ENCODE measurements at places on chromosomes 7 and 10. TPM values are rescaled to one million over a fixed set of nuclear protein-coding genes. Genes with fewer than 3 reads are reported as not detected.

DNA sequence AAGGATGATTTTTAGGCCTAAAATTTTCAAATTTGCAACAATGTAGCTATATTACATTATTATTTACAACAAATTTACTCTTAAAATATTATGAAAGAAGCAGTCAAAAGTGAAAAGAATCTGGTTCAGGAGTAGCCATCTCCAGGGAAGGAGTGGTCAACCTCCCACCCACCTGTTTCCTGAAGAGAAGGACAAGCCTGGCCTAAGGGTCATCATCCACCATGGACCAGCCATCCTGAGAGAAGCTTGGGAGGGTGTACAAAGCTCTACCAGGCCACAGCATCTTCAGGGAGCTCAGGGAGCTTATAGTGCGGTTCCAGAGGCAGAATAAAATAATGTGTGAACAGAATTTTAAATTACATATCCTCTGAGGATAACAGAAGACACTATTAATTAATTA lies 38.1 kb downstream of the COL1A2 start:
- no peak for DNase-seq

- no peak for DNase-seq
These were observed 72.8 kb downstream of the CCNY start for GRCh38 chr10:35409094-35409582.

- no peak for DNase-seq
These were observed 18.8 kb downstream of the IMPDH1 start for GRCh38 chr7:128390871-128391565.

DNA sequence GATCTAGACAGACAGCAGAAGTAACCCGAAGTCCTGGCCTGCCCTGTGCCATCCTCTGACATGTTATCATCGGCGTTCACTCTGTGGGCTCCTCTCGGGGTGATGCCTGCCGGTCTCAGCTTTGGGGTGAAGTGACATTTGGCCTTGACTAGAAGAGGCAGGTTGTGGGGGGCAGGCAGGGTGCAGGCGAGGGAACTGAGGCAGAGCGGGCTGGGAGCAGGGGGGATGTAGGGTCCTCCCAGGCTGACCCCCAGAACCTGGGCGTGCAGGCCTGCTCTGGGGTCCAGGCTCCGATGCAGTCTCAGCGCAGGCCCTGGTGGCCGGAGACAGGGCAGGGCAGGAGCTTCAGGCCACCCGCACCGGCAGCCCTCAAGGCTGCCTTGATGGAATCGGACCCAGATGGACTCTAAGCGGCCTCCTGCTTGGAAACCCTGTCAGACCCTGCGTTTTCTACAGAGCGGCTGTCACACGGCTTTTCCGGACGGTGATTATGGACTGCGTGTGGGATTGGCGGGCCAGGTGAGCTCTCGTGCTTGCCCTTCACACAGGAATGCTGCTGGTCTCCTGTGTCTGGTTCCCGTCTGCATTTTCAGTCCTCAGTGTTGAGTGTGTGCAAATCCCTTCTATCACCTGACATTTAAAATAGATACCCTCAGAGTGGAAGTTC lies 842 bp upstream of the JAKMIP3 start:
- no peak for DNase-seq

DNA sequence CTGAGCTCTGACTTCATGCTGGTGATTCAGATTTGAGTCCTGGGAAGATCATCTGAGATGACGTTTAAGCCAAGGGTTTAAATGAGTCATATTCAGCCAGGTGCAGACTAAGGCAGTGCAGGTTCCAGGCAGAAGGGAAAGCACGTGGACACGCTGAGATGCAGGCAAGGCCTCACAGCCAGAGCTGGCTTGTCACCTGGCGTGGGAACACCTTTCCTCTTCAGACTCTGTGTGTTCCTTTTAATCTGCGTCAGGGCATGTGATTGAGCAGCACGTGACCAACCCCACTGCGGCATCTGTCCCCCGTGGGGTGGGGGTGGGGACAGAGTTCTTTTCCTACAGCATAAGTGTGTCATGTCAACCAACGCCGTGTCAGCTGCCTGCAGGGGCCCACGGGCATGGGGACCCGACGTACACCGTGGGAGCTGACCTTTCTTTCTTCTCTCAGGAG lies 10.7 kb upstream of the IDI2 start:
- no peak for DNase-seq

DNA sequence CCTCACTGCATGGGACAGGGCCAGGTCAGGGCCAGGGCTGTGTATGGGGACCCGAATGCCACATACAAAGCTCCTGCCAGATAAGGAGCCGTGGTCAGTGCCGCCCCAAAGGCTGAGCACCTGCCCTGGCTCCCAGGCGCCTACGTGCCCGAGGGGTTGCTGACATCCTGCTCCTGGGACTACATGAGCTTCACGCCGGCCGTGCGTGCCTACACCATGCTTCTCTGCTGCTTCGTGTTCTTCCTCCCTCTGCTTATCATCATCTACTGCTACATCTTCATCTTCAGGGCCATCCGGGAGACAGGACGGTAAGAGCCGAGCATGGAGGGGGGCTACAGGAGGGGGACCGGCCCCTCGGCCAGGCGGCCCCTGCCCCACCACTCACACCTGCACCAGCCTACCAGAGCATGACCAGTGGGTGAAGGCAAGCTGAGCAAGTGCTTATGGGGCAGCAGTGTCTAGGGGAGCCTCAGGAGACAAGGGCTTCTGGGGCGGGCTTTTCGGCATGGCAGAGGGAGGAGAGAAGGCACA lies 4.9 kb downstream of the OPN4 start:
- DNase-seq, result no peak

DNA sequence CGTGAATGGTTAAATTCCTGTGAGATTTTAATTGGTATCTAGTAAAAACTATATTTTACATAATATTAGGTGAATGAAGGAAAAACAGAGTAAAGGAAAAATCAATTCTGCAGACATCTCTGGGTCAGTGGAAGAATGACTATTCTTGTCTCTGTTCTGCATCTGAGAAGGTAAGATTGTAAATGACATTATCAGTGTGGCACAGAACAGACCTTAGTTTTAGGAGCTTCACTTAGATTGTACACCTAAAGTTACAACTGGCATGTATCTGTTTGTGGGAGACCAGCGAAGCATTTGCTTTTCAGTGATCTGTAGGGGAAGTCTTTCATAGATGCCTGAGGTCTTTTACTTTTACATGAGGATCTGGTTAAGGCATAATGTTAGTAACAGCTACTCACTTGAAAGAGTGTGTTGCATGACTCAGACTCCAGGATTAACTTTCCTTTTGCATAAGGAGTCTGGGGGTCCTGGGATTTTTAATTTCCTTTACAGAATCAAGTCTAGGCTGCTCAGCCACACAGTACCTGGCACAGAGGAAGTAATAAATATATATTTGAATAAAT lies 56.2 kb downstream of the JMJD1C start:
- no peak for DNase-seq

Gene ODAD2
- not detected for total RNA-seq

Gene FAM13C
- total RNA-seq, result not detected

Gene CLCN1
- total RNA-seq, result not detected

Gene HUS1
- 20.6 TPM for total RNA-seq

Data from Karpas-422 (cell line).